ENCODE measurements at places on chromosomes 3 and 15. TPM values are rescaled to one million over a fixed set of nuclear protein-coding genes. Genes with fewer than 3 reads are reported as not detected.

Gene GOLGA8S
- not detected for total RNA-seq

Gene SLCO2A1
- total RNA-seq: 1.2 TPM

Gene CLEC3B
- total RNA-seq: 18.3 TPM

Gene IGSF10
- total RNA-seq: 0.16 TPM

Gene TTC23
- total RNA-seq: 5.6 TPM

Gene PRR20G
- total RNA-seq: not detected

Gene SCG5
- total RNA-seq: not detected

Gene CCR5
- total RNA-seq: 0.07 TPM

Gene NR1I2
- not detected for total RNA-seq

Gene CCDC71
- total RNA-seq: 20.7 TPM
